Pons (tissue), 1 donor: ENCODE measurements at places on chromosomes 11 and 22.
A peak's percentile ranks its signal among the peaks of the same experiment; 100 is the strongest.

GRCh38 chr11:71393283-71393682 is 54.9 kb downstream of the DHCR7 start:
- no peak for DNase-seq

- DNase-seq: no peak
These were observed 16.4 kb upstream of the GRAMD1B start for GRCh38 chr11:123413636-123414035.

- peak; percentile 92 for DNase-seq
These were observed 203.9 kb upstream of the BLID start for GRCh38 chr11:122319691-122320620.

DNA sequence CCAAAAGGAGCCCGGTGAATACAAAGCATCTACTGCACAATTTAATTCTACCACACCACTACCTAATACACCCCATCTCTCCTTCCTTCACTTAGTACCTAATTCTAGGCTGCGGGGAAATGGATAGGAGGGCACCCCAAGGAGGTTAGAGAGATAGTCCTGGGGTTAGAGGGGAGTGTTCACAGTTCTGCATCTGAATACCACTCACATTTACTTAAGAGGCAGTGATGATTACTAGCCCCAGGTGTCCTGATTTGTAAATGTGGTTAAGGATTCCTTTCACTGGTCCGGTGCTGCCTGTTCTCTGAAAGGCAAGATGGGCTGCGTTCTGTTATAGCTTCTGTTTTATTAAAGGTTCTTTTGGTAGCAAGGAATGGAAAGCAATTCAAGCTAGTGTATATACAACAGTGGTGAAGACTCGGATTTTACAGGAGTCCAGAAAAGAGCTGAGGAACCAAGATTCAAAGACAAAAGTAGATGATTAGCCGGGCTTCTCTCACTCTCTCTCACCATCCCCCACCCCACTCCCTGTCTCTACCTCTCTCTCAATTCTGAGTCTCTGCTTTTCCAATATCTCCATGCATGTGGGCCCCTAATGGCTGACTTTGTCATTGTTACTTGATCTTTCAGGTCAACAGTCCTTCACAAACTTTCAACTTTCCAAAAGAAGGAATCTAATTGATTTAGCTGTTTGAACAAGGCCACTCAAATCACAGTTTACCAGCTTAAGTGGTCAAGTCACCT is 8.7 kb upstream of the KCNA4 start:
- no peak for DNase-seq

GRCh38 chr11:70637949-70638583 is 239.7 kb downstream of the CTTN start:
- peak; percentile 89 for DNase-seq

DNA sequence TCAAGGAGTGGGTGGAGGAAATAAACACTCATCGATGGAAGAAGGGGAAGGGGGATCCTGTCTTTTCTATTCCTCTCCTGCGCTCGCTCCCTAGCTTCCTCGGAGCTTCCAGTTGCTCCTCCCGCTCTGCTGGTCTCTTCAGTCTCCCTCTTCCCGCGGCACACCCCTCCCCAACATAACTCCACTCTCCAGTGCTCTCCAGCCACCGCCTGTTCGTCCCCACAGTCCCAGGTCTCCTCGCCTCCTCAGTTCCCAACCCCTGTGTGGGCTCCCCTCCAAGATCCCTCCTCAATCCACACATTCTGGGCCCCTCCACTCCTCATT is 438 bp downstream of the ZW10 start:
- no peak for DNase-seq

GRCh38 chr11:70270877-70271648 is 573 bp downstream of the PPFIA1 start:
- DNase-seq: no peak

DNA sequence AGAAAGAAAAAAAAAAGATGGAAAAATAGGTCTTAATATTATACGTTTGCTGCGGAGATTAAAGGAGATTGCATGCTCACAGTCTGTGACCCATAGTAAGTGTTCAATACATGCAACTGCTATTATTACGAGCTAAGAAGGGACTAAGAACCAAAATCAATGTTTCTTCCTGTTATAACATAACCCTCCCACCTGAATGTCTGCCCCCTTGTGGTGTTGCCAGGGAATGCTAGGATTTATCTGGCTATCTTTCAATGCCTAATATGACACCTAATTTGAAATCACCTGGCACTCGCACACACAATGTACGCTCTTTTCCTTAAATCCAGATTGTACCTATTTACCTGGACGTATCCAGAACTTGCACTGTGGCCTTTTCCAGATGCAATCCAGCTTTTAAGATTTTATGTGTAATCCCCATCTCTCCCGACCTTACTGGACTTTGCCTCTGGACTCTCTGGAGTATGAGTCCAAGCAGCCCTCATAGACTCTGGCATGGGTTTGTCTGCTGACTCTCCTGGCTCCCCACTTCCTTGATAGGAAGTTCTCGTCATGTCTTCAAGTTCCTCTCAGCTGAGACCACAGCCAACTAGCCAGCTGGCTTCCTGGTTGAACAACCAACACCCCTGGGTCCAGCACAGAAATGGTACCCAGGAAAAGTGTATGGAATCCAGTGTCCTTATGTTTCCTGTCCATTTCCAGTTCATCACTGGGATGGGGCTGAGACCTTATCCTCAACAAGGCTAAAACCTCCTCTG is 151.5 kb downstream of the CCDC34 start:
- no peak for DNase-seq

GRCh38 chr11:123410218-123410549 is 19.9 kb upstream of the GRAMD1B start:
- DNase-seq: no peak

DNA sequence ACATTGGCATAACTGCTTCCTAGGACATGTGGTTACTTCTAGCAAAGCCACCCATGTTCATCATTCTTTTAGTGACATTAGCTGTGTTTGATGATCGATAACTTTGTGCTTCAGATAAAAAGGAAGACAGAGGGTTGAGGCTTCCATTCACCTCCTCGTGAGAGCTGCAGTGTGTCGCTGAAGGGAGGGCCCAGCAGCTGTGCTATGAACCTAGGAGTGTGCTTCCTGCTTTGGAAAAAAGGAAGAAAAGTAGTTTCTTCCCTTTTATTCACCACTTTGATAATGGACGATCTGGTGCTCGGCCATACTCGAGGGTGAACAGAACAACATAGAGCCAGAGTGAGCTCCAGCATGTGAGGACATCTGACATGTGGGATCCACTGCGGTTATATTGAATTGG is 6.1 kb upstream of the RFPL2 start:
- no peak for DNase-seq

- DNase-seq: no peak
These were observed 111.0 kb downstream of the RAB38 start for GRCh38 chr11:88064097-88064705.

- no peak for DNase-seq
These were observed 88.6 kb upstream of the B3GAT1 start for GRCh38 chr11:134500621-134501020.

GRCh38 chr11:16946477-16947282 is 67.5 kb downstream of the PLEKHA7 start:
- DNase-seq: no peak

- peak; percentile 93 for DNase-seq
These were observed at the start of gene SNX32 for GRCh38 chr11:65833297-65834030. TSS of gene SNX32 (plus strand) at chr11:65833963. CDS start at chr11:65834066, 103 bp downstream.

DNA sequence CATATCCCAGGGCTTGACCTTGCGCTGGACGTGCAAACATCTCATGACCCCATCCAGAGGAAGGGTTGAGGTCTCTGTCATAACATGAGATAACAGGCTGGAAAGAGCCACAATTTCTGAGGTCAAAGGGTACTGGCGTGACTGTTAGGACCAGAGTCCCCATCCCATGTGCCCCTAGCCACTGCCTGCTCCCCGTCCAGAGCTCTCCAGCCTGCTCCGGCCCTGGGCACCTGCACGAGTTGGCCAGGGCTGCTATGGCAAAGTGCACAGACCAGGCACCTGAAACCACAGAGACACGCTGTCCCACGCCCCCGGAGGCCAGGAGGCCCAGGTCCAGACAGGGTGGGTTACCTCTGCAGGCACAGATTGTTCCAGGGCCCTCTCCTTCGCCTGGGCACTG is 58.9 kb downstream of the SHANK2 start:
- DNase-seq: no peak

DNA sequence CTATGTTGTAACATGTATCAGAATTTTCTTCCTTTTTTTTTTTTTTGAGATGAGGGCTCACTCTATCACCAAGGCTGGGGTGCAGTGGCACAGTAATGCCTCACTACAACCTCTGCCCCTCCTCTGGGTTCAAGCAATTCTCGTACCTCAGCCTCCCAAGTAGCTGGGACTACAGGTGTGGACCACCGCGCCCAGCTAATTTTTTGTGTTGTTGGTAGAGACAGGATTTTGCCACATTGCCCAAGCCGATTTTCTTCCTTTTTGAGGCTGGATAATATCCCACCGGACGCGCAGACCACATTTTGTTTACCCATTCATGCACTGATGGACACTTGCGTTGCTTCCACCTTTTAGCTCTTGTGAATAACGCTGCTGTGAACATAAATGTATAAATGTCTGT is 97.0 kb downstream of the BRD1 start:
- no peak for DNase-seq

GRCh38 chr11:40149721-40150120 is 1309.7 kb downstream of the LRRC4C start:
- DNase-seq: no peak

- DNase-seq: no peak
These were observed 43.7 kb downstream of the MAML2 start for GRCh38 chr11:96299155-96299888.

DNA sequence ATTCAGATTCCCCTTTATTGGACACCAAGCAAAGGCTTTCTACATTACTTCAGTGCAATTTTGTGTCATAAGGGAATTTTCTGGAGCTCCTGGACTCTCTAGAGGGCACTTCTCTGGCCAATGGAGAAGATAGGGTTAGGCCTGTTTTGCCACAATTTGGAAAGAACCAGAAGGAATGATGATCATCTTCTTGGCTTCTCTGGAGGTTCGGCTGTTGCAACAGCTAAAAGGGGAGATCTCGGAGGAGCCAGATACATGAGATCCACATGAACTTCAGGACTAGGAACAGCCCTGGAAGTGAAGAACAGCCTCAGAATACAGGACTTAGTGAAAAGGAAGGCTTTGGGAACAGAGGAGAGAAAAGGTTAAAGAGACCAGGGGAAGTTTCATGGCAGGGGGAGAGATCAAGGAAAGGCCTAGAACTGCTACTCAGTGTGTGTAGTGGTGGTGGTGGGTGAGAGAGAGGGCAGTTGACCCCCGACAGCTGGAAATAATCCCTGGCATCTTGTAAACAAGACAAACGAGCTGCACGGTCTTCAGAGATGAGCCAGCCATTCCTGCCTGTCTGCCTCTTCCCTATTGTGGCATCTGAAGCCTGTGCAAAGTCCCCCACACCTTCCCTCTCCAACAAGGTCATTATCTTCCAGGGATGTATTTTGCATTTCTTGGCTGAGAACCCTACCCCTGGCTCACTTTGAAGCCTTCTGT is 83.8 kb downstream of the CCDC81 start:
- DNase-seq: no peak

GRCh38 chr22:40194656-40195055 is 16.9 kb downstream of the TNRC6B start:
- no peak for DNase-seq

GRCh38 chr22:35454416-35455054 is 54.6 kb downstream of the MCM5 start:
- peak; percentile 14 for DNase-seq

DNA sequence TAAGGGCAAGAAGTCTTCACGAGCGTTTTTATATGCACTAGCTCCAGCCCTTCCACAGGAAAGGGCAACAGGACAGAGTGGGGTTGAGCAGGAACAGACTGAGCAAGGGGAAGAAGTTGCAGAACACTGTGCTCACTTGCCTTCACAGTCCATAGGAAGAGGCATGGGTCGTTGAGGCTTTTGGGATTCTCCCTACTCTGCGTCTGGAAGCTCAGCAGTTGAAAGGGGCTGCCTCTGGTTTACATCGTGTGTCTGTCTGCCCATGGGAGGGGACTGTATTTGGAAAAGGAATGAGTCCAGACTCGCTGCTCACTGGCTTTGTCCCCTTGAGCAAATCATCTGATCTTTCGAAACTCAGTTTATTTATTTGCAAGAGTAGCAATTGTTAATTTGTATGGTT is 1.1 kb upstream of the PDGFD start:
- no peak for DNase-seq

DNA sequence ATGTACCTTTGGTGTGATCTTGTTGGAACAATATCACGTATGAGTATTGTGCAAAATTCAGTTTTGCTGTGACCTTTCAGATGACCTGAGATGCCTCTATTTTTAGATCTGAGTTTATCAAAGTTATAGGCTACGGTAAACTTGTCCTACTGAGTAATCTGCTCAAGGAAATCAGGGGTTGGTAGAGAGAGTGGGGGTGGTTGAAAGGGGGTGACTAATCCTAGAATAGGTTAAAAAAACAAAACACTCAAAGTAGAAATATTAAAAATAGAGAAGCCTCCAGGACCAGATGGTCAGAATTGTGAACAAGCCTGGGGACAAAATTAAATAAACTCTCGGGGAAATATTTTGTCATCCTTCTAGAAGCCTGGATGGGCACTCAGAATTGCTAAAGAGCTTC is 59.9 kb upstream of the C11orf87 start:
- DNase-seq: no peak

DNA sequence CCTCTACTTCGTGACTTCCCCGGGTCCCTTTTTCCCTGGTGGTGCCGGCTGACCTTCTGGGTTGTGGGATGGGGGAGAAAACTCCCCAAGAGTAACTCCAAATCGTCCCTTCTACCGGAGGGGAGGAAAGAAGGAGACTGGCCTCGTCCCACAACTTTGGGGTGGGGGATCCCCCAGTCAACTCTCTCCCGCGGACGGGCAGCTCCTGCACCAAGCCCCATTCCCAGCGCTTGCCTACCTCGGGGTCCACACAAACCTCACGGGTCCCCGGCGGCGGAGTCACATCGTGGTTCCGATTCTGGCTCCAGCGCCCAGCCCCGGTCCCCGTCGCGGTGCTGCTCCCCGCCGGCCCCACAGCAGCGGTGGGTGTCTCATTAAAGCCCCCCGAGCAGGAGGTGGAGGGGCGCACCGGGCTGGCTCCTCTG is 317 bp downstream of the BDNF start:
- DNase-seq: no peak

- no peak for DNase-seq
These were observed 617.4 kb downstream of the SOX6 start for GRCh38 chr11:15738931-15739330.

- no peak for DNase-seq
These were observed 64.3 kb upstream of the CYP2D6 start for GRCh38 chr22:42194953-42195352.

DNA sequence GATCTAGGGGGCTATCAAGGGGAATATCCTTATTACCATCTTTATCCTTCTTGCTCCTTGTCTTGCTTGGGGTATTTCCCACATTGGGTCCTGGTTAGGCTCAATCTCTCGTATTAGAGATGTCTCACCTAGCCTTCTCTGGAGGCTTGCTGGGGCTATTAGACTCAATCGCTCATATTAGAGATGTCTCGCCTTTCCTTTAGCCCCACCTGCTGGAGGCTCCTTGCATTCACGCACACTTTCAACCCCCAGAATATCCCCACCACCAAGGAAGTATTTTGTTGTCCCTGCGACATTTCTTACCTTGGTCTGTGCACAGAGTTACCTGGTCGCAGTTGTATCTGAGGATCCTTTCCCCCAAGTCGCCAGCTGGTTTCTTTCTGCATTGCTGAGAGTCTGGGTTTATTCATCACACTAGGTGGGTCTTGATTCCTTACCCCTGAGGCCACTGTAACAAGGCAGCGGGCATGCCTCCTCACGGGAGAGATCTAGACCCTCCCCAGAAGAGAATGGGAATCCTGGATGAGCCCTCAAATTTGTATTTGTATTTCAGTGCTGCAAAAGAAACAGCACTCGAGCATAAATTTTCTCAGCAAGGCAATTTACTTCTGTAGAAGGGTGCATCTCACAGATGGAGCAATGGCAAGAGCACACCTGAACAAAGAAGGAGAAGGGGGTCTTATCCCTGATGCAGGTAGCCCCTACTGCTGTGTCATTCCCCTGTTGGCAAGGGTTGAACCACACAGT is 15.9 kb upstream of the HYLS1 start:
- peak; percentile 25 for DNase-seq
